Brain (organoid and tissue), 16 donors: ENCODE measurements at places on chromosomes 11 and 22. TPM values are rescaled to one million over a fixed set of nuclear protein-coding genes. Genes with fewer than 3 reads are reported as not detected.

The JHY gene
- polyA plus RNA-seq, result 11.8 TPM

The MYBPC3 gene
- polyA plus RNA-seq, result not detected

The TSGA10IP gene
- polyA plus RNA-seq, result not detected

The EIF3D gene
- 173 TPM for polyA plus RNA-seq

The ADAMTS8 gene
- 4.0 TPM for polyA plus RNA-seq

The NPAS4 gene
- polyA plus RNA-seq, result not detected

The LGALS12 gene
- not detected for polyA plus RNA-seq

The NLRP6 gene
- not detected for polyA plus RNA-seq

The EML3 gene
- polyA plus RNA-seq, result 23.3 TPM

The DERL3 gene
- polyA plus RNA-seq, result 3.1 TPM

The SPTBN2 gene
- 115 TPM for polyA plus RNA-seq

The CST6 gene
- polyA plus RNA-seq, result not detected

The RIMBP3C gene
- not detected for polyA plus RNA-seq

The SEZ6L gene
- polyA plus RNA-seq, result 109 TPM

The RPS19BP1 gene
- polyA plus RNA-seq, result 116 TPM
